ENCODE measurements at places on chromosomes 5 and 9.
A peak's percentile ranks its signal among the peaks of the same experiment; 100 is the strongest.

GRCh38 chr5:96703384-96703920 lies 41.3 kb downstream of the CAST start:
- peak; percentile 19 for DNase-seq

DNA sequence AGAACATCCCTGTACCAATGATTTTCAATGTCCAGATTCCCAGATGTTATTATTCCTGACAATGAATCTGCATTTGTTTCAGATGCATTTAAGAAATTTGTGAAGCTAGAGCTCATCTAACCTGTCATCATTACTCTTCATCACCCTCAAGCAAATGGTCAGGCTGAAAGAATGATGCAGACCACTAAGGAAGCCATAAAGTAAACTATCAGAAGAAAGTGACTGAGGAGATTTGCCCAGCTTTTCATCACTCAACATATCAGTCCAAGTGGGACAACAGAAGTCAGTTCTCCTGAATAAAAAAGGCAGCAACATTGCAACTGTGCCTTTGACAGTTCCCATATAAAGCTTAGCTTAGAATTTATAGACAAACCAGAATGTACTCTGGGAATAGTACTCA lies 419.9 kb downstream of the PDE4D start:
- DNase-seq = no peak

DNA sequence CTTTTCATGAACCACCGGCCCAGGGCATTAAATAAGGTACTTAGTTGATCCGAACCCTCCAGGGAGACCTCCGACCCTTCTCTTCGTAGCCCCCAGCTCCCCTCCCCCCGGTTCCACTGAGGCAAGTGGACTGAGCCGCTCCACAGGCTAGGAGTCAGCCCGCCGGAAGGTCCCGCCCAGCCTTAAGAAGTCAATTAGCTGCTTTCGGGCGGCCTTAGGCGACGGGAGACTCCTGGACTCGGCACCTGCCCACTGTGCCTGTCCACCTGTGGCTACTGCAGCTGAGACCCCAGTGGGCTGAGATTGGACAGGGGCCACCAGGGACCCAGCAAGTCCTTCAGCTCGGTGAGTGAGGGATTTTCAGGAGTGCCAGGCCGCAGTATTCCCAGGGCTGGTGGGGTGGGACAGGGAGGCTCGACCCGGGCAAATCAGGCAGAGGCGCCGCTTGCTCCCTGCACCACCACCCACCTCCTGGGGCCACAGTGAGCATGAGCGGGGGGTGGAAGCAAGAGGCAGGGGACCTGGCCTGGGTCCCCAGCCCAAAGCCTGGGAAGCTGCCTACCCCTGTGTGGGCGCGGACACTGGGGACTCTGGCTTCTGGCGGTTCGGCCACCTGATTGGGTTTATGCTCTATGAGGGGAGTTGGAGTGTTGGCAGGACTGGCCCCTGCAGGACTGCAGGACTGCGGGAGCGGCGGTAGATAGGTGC lies 39.6 kb upstream of the SPATA31E1 start:
- no peak for DNase-seq

- peak; percentile 77 for DNase-seq
Observed at GRCh38 chr9:110048403-110048975, 159.5 kb downstream of the C9orf152 start.

- DNase-seq = peak; percentile 69
Observed at GRCh38 chr5:145531038-145531734, 304.0 kb downstream of the PRELID2 start.
